ENCODE measurements at places on chromosomes 5 and 9. TPM values are rescaled to one million over a fixed set of nuclear protein-coding genes. Genes with fewer than 3 reads are reported as not detected.

GRCh38 chr5:139731281-139731680, 64.3 kb upstream of the PSD2 start:
- DNase-seq: no peak

The KLHL3 gene
- 1.0 TPM for total RNA-seq

The MSANTD3 gene
- 17.3 TPM for total RNA-seq

DNA sequence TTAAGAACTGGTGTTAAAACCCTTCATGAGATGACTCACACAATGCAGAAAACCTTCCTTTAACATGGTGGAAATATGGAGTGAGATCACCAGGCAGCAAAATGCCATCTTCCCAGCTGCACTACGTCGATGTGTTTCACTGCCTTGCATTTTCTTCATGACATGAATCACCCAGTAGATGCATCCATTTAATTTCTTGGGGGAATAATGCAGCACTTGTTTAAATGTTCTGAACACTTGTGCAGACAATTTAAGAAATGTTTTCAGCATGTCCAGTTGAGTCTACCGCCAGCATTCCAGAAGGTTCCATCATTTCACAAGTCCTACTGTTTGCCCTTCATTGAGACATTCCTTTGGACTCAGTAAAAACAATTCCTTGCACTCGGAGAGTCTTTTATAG, 81.6 kb downstream of the ADAMTS16 start:
- no peak for DNase-seq

DNA sequence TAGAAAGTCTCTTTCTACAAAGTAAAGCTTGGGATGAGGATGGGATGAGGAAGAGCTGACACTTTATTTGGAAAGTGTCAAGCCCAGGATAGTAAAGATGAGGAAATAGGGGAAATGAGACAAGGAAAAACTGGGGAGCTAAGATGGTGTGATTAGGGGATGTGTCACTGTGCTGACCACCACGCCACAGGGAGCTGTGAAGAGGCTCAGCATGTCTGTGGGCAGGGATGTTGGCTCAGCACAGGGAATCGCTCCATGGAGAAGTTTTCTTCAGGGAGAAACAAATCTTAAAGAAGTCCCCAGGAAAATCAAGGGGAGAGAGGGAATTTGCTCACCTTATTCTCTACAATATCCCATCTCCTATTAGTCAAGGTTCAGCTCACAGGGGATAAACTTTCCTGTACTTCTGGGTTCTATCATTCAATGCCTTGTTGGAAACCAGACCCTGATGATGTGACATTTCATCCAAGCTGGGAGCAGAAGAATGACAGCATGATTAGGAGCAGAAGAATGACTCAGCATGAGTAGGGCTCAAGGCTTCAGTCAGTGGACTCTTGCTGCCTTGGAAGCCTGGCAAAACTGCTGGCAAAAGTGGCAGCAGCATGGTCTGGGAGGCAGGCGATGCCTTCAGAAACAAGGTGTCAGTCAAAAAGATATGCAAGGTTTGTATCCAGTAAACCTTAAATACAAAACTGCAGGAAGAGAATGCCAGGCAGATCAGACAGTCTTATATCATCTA, 4.9 kb downstream of the HSPB3 start:
- no peak for DNase-seq

The FXN gene
- 5.6 TPM for total RNA-seq

The C9orf152 gene
- total RNA-seq: 5.8 TPM

DNA sequence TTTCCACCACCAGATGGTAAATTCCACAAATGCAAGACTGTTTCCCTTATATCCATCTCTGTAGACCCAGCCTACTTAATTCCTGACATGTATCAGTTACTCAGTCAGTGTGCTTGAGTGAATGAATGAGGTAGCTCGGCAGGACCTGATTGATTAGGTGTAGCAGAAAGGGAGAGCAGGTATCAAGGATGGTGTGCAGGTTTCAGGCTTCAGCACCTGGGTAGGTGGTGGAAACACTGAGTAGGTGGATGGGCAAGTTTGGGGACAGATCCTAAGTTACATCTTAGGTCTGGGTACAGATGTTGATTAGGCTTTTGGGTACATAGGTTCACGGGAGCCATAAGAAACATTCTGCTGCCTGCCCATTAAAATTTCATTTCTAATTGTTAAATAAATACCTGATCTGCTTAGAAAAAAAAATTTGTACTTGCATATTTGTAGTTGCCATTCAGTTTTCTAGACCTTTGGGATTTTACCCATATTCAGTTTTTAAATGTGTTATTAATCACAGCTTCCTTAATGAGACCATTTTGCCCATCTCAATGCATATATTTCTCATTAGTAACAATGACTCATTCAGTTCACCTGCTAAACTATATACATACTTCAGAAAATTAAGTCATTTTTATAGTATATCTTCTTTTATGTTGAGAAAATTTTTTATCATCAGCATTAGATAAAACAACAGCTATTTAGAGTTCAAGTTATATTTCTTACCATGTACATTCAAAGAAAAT, 111.8 kb downstream of the INIP start:
- no peak for DNase-seq

The FGF1 gene
- 0.63 TPM for total RNA-seq

The DDX4 gene
- not detected for total RNA-seq

The FOXD4 gene
- not detected for total RNA-seq

The HAVCR2 gene
- total RNA-seq: 6.0 TPM

GRCh38 chr5:143582869-143583268, 179.4 kb upstream of the NR3C1 start:
- DNase-seq: no peak

The ZNF782 gene
- 5.0 TPM for total RNA-seq

DNA sequence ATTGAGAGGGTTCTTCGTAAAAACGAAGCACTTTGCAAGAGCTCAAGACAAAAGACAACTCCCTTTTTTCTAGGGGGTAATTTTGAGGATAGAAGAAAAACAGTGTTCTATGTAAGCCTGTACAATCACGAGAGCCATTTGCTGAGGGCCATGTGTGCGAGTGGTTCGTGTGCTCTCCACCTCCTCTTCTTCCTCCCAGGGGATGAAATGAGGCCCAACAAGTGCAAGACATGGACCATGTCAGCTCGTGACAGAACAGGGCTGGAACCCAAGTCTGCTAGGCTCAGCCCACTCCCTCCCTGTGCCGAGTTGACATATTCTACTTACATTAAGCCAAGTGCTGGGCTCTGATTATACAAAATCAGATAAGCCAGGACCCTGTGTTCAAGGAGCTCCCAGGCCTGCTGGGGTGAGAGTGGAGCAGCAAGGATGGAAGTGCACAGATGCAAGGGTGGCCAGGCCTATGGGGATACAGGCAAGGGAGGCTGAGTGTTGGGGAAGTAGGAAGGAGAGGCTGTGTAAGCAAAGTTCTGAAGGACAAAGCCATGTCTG, 97.9 kb upstream of the MSX2 start:
- no peak for DNase-seq

The FIBCD1 gene
- not detected for total RNA-seq

- DNase-seq: no peak
These were observed 177.7 kb downstream of the CPLANE1 start for GRCh38 chr5:37071487-37071886.

The GARIN3 gene
- total RNA-seq: not detected

GRCh38 chr9:125407432-125407973, 145.9 kb downstream of the GAPVD1 start:
- no peak for DNase-seq

DNA sequence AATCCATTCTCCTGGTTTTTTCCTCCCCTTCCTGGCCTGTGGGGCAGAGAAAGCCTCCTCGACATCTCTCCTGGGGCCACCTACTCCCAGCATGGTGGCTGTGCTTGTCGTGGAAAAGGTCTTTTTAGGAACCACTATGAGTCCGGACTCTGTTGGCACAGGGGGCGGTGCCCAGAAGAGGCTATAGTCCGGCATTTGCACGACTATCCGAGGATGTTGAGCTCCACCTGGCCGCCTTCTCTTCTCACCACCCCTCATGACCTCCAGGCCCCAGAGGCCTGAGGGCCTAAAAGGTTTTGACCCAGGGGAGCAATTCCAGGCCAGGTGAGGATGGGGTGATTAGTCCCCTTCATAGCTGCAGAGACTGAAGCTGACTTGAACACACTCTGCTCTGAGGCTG, 14.1 kb downstream of the CSF2 start:
- no peak for DNase-seq

GRCh38 chr9:114503522-114504340, 1.5 kb downstream of the WHRN start:
- no peak for DNase-seq

DNA sequence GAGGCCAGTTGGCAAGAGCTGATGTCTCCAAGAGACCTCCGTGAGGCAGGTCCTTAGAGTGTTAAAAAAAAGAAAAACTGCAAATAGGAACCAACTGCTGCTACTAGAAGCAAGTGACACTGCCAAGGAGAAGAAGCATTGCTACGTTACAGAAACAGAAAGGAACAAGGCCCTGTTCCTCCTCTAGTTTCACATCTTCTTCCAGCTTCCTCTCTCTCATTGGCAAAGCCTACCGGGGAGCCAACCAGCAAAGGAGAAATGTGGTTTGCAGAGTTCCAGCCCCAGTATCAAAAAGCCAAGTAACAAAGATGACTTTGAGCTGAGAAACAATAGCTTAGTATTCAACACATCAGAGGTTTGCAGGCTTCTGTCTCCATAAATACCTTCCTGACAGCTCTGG, 145.9 kb downstream of the PRELID2 start:
- peak; percentile 17 for DNase-seq

- no peak for DNase-seq
These were observed 72.6 kb downstream of the ZNF354C start for GRCh38 chr5:179132586-179133355.

GRCh38 chr9:114897196-114897595, 33.2 kb downstream of the TNFSF8 start:
- no peak for DNase-seq

GRCh38 chr9:84928419-84928818, 258.9 kb downstream of the NTRK2 start:
- no peak for DNase-seq

DNA sequence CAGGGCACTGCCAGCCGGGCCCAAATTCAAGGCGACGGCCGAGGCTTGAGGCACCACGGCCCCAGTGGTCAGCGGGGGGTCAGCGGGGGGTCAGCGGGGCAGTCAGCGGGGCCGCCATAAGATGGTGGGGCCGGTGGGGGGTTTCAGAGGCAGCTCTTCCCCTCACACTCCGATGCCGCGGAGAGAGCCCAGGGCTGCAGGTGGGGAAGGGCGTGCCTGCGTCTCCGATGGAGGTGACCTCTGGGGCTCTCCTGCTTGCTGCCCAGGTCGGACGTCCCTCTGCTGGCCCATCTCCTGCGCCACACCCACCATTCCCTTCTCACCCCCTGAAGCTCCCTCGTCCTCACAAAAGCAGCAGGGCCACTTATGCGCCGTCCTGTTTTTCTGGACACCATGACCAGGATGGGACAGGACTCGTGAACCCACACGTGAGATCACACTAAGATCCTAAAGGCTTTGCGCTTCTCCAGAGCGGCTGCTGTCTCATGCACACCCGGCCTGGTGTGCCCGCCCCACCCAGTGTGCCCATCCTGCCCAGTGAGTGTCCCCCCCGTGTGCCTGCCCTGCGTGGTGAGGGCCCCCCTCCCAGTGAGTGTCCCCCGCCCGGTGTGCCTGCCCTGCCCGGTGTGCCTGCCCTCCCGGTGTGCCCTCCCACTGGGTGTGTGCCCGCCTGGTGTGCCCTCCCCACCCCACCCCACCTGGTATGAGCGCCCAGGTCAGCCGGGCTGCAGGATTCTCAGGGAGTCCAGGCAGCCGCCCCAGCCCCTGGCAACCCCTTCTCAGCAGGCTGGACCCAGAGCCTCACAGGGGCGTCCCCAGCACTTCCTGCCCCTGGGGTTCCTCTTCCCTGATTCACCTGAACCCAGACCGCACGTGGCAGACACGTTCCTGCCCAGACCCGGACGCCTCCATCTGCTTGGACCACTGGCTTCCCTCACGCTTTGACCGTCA, 48.7 kb upstream of the NKD2 start:
- DNase-seq: no peak

The EPB41L4A gene
- total RNA-seq: 9.1 TPM

DNA sequence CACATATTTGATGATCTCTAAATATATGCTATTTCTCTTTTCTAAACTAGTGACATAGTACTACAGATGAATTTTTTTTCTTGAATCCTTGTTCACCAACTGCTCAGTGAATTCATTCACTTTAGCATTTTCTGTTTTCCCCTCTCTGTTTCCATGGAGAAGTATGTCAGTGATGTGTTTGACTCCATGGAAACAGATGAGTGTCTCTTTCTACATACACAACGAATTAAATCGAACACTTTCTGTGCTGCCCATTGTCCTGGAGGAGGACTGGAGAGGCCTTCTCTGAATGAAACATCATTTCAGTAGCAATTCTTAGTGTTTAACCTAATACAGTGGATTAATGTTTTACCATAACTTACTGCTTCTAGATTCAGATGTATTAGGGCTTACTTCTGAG, 9.5 kb downstream of the INVS start:
- no peak for DNase-seq

The LHX3 gene
- total RNA-seq: 0.42 TPM

The ABLIM3 gene
- total RNA-seq: 9.8 TPM

GRCh38 chr5:103371046-103371607, 112.6 kb downstream of the MACIR start:
- DNase-seq: no peak

- DNase-seq: no peak
These were observed 456.0 kb downstream of the SEMA5A start for GRCh38 chr5:9089893-9090292.

The IL33 gene
- total RNA-seq: 28.5 TPM

DNA sequence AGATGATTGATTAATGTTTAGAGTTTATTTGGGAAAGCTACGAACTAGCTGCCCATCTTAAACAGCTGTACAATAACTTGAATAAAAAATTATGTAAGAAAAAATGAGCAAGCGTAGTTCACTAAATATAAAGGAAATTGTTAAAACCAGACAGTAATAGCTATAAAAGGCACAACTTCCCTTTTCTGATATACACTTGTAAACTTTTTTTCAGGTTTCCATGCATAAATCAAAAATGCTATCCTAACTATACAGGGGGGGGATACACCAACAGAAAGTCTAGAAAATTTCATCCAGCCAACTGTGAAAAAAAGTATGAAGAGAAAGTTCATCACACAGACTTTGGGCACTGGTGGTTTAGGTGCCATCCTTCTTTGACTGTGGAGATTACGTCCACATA, 122.3 kb downstream of the NR3C1 start:
- no peak for DNase-seq

GRCh38 chr5:53053364-53053763, 56.2 kb downstream of the MOCS2 start:
- DNase-seq: no peak

GRCh38 chr5:1951165-1951816, 68.6 kb upstream of the IRX4 start:
- DNase-seq: no peak

The RUSC2 gene
- 18.5 TPM for total RNA-seq

Measured in lower leg skin (tissue), 4 donors.